ENCODE measurements at places on chromosomes 1 and 21.

- DNase-seq: no peak
These were observed 40.3 kb downstream of the DIRAS3 start for GRCh38 chr1:68010090-68010489.

- no peak for DNase-seq
These were observed 147.4 kb downstream of the ZNF281 start for GRCh38 chr1:200262326-200262965.

DNA sequence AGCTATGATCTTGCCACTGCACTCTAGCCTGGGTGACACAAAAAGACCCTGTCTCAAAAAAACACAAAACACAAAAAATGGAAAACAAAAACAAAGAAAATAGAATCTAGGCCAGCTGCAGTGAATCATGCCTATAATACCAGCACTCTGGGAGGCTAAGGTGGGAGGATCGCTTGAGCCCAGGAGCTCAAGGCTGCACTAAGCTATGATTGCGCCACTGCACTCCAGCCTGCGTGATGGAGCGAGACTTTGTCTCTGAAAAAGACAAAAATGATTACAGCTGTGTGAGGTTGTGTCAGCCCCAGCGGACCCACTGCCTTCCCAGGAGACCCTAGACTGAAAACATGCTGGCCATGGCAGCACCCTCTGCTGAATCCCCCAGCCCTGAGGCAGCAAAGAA, 80.2 kb upstream of the ZBTB40 start:
- DNase-seq: no peak

- no peak for DNase-seq
These were observed 4.5 kb downstream of the RHOU start for GRCh38 chr1:228739826-228740225.

- DNase-seq: no peak
These were observed 16.2 kb upstream of the MEF2D start for GRCh38 chr1:156516821-156517220.

DNA sequence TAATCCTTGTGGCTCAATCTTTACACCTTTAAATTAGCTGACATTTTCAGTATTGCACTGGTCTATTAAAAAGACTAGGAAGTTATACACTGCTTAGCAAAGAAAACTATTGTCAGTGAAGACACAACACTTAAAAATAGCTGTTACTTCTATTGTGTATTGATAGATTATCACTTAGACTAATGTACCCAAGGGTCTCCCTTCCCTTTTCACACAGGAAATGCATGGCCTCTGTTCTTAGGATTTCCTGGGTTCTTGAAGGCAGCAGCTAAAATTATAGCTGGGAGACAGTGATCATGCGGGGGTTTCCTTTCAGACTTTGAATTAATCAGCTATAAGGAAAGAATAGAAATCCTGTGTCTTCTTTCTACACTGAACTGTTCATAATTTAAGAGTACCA, 12.8 kb downstream of the DIP2A start:
- no peak for DNase-seq

DNA sequence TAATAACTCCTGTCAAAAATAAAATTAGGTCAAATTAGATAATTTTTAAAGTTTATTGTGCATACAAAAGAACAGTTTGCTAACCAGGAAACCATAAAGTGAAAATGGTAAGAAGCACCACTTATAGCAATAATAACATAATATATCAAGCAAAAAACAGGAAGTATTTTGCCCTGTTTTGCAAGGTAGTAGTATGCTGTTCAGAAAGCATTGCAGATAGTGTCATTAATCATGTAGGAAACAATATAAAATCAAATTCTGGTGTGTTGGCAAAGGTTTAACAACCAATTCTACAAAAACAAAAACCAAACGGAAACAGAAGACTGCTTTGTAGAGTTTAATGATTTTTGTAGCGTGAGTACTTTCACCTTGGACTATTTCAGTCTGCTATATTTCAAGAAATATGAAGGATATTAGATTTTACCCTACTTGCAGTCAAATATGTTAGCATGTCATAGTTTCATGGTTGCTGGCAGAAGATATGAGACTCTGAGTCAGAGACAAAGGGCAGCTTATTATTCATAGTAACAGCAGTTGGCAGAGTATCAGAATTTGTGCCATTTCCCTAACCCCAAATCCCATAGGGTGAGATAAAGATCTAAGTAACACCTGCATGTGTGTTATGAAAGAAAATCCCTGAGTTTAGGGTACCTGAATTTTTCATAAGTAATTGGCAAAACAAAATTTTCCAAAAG, 729.0 kb upstream of the BRINP3 start:
- DNase-seq: peak; percentile 5

GRCh38 chr1:53391296-53391695, 63.4 kb upstream of the LRP8 start:
- DNase-seq: no peak

DNA sequence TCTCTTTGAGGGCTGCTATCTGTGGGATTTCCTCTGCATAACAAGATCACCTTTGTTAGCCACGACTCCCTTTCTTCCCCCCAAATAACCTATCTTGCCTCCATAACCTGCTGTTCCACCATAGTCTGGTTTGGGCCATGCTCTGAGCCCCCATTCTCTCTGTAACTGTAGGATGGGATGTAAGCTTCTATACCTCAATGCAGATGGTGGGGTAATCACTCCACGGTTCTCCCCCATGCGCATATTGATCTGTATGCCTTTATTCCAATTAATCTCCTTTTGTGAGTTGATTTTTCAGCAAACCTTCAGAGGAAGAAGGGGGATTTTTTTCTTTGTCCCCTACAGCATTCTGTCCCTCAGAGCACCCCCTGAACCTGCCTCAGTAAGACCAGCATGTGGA, 170.1 kb upstream of the IRF2BP2 start:
- DNase-seq: no peak

- no peak for DNase-seq
These were observed 2.5 kb upstream of the GRHL3 start for GRCh38 chr1:24316645-24317044.

DNA sequence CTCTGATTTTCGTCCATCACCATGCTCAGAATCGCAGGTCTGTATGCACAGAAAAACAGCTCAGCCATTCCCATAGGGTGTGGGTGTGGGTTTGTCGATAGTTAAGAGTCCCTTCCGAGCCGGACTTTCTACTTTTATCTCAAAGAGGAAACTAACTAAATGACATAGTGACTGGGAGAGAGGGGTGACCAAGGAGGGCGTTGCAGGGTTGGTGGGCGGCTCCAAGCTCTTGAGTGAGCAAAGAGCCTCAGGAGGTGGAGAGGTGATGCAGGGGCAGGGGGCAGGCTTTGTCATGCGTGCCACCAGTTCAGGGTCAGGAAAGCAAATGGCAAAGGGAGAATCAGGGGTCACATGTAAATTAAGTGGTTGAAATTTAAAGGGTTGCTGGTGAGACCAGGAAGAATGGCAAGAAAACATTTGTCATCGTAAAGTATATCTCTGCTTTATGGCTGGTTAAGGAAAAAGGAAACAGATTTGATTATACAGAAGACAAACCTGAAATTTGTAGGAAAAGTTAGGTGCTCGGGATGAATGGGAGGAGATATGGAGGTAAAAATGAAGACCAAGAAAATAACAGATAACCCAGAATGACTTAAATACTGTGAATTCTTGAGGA, 249.0 kb downstream of the SETD4 start:
- no peak for DNase-seq

Data from skeletal muscle cell (primary cell).